ENCODE measurements at places on chromosomes 6 and 20.

DNA sequence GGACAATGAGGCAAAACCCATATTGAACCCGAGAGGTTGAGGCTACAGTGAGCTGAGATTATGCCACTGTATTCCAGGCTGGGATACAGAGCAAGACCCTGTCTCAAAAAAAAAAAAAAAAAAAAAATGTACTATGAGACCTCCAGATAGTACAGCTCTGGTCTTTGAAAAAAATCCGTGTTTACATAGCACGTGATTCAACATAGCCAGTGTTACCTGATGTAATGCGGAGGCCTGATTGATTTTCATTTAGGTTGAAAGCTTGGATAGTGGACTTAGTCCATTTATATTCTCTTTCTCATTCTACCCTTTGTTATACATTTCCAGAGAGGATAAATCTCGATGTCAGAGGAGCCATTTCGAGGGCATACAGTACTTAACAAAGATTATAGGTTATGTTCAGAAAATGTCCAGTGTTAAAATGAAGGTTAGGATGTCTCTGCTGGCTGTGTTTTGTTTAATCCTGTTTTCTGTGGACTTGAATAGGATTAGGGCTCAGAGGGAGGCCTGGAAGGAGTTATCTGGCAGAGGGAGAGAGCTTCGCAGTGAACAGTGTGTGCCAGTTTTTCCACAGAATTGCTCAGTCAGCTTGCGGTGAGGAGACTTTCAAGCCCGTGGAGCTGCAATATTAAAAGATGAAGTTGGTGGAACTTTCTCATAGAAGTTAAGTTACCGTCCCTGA, 33.9 kb upstream of the BCLAF1 start:
- DNase-seq, result no peak

- DNase-seq, result no peak
Observed at GRCh38 chr6:42315259-42315990, 97.8 kb upstream of the MRPS10 start.

DNA sequence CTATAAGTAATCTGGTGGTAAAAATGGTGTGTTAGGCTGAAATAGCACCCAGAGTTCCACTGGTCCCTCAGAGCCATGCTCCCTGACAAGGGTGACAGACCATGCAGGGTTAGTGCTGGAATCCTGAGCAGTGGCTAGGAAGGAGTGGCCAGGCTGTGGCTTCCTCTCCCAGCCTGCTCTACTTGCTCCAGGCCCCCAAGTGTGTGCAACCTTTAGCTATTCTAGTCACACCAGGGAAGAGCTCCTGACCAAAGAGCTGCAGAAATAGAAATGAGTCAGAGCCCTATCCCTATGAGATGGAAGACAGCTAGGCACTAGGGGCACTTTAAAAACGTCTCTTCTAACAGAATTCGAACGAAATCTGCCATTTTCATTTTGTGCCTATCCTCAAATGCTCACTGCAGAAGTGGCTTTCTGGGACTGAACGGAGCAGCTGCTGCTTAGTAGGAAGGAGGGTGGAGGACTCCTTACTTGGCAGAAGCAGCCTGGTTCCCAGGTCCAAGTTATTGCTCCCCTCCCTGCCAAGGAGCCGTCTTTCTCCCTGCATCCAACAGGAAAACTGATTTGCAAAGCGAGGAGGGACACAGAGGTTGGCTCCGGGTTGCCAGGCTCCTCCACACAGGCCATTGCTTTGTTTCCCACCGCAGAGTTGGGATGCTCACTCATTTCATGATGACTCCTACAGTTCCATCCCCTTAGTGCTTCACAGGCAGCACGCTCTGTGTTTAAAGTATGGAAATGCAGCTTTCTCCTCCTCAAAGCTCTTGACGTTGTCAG, 754.5 kb downstream of the C6orf118 start:
- no peak for DNase-seq

GRCh38 chr20:2984956-2985661, 58.3 kb upstream of the GNRH2 start:
- no peak for DNase-seq

- DNase-seq, result no peak
Observed at GRCh38 chr6:36751833-36752186, 54.2 kb downstream of the RAB44 start.

GRCh38 chr6:3081960-3082359, 13.7 kb downstream of the RIPK1 start:
- no peak for DNase-seq

- no peak for DNase-seq
Observed at GRCh38 chr6:8556370-8557013, 121.1 kb upstream of the SLC35B3 start.

DNA sequence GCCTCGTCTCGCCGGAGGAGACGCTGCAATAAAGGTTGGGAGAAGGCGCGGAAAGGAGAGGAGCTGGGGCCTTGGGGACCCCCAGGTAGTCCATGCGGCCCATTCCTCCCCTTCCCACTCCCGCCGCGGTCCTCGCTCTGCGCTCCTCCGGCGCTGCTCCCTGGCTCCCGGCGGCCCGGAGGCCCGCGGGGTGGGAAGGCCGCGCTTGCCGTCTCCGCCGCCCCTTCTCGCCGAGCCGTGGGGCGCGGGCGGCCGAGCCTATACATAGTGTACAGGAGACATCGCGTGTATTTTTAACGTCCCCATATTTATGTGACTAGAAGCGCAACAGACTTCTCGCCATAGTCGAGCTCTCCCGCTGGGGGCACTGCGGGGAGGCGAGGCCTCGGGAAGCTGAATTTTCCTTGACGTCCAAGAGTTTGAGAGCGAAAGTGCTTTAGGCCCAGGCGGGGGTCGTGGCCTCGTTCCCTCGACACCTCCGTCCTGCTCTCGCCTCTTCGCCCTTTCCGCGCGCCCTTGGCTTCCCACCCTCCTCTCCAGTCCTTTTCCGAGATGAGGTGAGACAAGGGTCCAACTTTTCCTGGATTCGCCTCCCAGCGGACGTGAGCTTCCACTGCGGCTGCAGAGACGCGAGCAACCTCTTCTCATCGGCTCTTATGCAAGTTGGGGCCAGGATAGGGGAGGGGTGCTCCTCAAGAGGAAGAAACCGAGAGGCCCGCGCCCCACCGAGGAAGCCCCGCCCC, 29.0 kb downstream of the SLC12A5 start:
- peak; percentile 35 for DNase-seq

- DNase-seq, result no peak
Observed at GRCh38 chr20:10992731-10993130, 318.9 kb upstream of the JAG1 start.

- no peak for DNase-seq
Observed at GRCh38 chr6:131636880-131637792, at the start of gene ENPP3. Gene ENPP3 (plus strand): TSS chr6:131637302. CDS start chr6:131637385, 83 bp downstream.

GRCh38 chr6:109632405-109632804, 58.6 kb downstream of the AK9 start:
- DNase-seq, result no peak

DNA sequence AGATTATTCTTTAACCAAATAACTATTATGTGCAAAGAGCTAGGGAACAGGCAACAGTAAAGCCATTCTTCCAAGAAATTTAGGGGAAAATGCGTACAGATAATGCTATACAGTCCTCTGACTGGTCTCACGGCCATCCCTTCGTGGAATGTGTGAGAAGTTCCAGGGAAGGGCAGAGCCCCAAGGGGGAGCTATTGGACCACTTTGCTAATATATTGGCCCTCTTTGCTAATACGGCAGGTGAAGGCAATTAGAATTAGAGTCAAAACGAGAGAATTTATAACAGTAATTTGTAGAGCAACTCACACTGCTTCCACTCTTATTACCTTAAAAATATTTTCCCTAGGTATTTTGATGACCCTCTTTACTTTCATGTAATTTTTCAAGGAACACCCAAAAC, 140.4 kb downstream of the IMPG1 start:
- peak; percentile 33 for DNase-seq

Measured in GM13976 (cell line).